ENCODE measurements at places on chromosomes 7 and 10. TPM values are rescaled to one million over a fixed set of nuclear protein-coding genes. Genes with fewer than 3 reads are reported as not detected.

DNA sequence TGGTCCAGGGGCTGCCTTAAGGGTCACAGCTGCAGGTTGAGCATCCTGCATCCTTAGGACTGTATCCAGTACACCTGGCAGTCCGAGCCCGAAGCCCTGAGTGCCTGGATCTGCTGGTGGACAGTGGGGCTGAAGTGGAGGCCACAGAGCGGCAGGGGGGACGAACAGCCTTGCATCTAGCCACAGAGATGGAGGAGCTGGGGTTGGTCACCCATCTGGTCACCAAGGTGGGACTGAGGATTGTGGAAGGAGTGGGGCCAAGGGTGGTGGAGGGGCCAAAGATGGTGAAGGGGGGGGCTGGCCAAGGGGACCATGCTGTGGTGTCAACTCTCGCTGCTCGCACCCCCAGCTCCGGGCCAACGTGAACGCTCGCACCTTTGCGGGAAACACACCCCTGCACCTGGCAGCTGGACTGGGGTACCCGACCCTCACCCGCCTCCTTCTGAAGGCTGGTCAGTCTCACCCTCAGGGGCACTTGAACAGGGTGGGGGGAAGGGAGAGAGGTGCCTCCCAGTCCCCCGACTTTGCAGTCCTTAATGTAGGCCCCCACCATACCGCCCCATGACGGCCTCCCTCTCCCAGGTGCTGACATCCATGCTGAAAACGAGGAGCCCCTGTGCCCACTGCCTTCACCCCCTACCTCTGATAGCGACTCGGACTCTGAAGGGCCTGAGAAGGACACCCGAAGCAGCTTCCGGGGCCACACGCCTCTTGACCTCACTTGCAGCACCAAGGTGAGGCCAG lies 5.3 kb downstream of the NFKB2 start:
- peaks cover 49% of the 10 kb centered on the region for H3K4me1 ChIP-seq
- H3K27ac ChIP-seq: no peak overlapping the region
- H3K36me3 ChIP-seq: peaks cover 11% of the 10 kb centered on the region
- H3K4me3 ChIP-seq: no peak overlapping the region
- H3K27me3 ChIP-seq: no peaks in the 10 kb centered on the region

DNA sequence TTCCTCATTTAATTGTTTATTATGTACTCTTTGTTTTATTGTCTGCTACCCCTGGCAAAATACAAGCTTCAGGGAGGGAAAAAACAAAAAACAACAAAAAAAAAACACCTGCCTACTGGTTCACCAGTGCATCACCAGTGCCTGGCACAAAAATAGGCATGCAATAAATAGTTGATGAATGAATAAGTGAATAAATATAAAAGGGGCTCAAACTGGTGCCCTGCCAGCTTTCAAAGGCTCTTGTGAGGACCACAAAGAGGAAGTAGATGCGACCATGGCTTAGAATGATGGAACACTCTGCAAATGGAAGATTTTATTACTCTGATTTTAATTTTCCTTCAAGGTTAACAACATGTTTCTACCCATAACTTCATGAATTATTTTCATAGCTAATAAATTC lies 213.0 kb upstream of the INHBA start:
- H3K4me1 ChIP-seq: no peaks in the 10 kb centered on the region
- no peak overlapping the region for H3K4me3 ChIP-seq
- no peaks in the 10 kb centered on the region for H3K27me3 ChIP-seq
- DNase-seq: no peak
- no peaks in the 10 kb centered on the region for H3K36me3 ChIP-seq
- H3K27ac ChIP-seq: peak overlapping the region; percentile 61

- no peaks in the 10 kb centered on the region for H3K27me3 ChIP-seq
- no peaks in the 10 kb centered on the region for H3K4me1 ChIP-seq
- no peak overlapping the region for H3K4me3 ChIP-seq
- H3K36me3 ChIP-seq: peaks cover 72% of the 10 kb centered on the region
Measured at GRCh38 chr7:2124604-2125345, 108.0 kb downstream of the MAD1L1 start.

GRCh38 chr7:68998136-68998535 lies 600.1 kb upstream of the AUTS2 start:
- H3K36me3 ChIP-seq: no peaks in the 10 kb centered on the region
- no peaks in the 10 kb centered on the region for H3K27me3 ChIP-seq
- no peaks in the 10 kb centered on the region for H3K4me1 ChIP-seq
- no peak overlapping the region for H3K4me3 ChIP-seq

DNA sequence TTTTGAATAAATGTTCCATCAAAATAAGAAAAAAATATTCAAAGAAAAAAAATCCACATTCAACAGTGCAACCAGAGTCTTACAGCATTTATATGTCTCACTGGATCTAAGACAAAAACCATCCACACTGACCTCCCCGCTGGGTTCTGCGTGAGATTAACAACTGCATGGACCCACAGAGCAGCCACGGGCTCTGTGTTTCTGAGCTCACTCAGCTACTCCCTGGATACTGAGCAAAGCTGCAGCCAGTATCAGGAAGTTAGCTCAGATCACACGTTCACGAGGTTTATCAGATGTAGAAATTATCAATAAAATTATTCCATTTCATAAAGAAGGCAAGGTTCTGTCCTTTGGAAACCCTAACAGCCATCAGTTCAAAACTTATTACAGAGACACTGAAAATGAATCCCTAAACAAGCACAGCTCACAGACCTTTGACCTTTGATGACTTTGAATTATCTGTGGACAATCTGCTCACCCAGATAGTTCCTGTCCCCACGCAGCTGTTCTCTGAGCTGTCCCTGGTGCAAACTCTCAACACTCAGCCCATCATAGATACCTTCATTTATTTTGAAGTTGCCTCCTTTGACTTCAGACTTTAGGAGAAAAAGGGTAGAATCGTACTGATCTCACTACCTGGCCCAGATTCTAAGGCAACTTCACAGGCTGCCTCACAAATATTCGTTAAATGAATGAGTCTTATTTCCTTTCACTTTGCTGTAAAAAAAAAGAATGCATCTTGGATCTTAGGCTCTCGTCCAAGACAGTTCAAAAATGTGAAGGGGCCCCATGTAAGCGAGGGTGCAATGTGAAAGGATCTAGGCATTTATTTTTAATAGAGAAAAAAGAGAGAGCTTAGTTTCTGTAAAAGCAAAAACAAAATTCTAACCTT lies 67.7 kb upstream of the SVIL start:
- H3K4me3 ChIP-seq: no peak overlapping the region
- no peaks in the 10 kb centered on the region for H3K4me1 ChIP-seq
- H3K36me3 ChIP-seq: no peaks in the 10 kb centered on the region
- no peaks in the 10 kb centered on the region for H3K27me3 ChIP-seq
- no peak overlapping the region for H3K27ac ChIP-seq

- no peaks in the 10 kb centered on the region for H3K4me1 ChIP-seq
- H3K4me3 ChIP-seq: no peak overlapping the region
- no peak for DNase-seq
Measured at GRCh38 chr10:85457191-85457590, 909.4 kb downstream of the GRID1 start.

DNA sequence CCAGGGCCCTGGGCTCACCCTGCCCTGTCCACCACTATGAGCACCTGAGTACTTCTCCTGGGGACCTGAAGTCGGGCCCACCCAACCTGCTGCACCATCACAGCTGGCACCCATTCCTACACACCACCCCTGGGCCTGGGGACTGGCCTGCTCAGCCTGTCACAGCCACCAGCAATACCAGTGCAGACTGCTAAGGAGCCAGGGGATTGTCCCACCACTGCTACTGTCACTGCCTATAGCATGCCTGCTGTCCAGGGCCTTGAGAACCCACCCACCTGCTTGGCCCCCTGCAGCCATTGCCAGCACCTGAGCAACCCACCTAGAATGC lies 624.8 kb upstream of the FOXK1 start:
- no peaks in the 10 kb centered on the region for H3K4me1 ChIP-seq
- no peak overlapping the region for H3K4me3 ChIP-seq
- DNase-seq: no peak
- H3K36me3 ChIP-seq: peaks cover 5% of the 10 kb centered on the region
- no peaks in the 10 kb centered on the region for H3K27me3 ChIP-seq

DNA sequence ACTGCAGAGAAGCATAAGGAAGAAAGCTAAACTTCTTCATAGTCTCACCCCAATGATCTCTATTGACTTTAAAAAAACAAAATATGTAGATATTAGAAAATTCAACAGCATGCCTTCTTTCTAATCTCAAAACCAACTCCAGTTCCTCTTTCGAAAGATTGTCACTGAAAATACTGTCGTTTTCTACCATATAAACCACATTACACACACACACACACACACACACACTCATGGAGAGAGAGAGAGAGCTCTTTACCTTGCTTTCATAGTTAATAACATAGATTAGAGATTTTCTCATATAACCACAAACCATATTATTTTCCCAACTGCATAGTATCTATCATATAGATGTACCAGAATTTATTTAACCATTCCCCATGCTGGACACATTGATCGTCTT lies 296.2 kb upstream of the MGMT start:
- no peaks in the 10 kb centered on the region for H3K27me3 ChIP-seq
- H3K36me3 ChIP-seq: no peaks in the 10 kb centered on the region
- no peaks in the 10 kb centered on the region for H3K4me1 ChIP-seq
- H3K4me3 ChIP-seq: no peak overlapping the region
- DNase-seq: no peak

DNA sequence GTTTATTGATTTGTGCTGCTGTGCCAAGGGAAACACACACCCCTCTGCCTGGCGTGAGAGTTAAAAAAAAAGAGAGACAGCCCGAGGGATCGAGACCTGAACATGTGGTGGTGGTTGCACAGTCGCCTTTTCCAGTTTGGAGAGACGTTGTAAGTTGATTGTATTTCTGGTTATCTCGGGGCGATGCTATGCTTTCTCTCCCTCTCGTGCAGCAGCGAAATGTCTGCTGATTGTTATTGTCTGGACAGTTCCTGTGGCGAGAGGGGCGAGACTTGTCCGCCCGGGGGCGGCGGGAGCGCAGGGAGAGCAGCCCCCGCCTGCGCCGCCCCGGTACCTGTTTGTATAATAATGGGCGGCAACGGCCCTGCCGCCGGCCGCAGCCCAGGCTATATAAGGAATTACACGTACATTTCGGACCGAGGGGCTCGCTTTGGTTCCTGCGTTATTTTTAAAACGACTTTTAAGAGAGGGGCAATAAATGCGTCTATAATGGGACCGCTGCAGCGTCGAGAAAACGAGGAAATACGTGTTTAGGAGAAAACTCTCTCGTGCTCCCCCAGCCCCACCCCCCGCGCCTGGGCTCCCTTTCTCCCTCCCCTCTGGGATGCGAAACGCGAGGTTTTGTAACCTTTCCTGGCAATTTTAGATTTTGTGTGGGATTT lies 1.7 kb downstream of the ZEB1 start:
- no peaks in the 10 kb centered on the region for H3K36me3 ChIP-seq
- peak overlapping the region; percentile 95 for H3K4me3 ChIP-seq
- H3K27ac ChIP-seq: peak overlapping the region; percentile 98
- DNase-seq: peak; percentile 32
- no peaks in the 10 kb centered on the region for H3K27me3 ChIP-seq
- H3K4me1 ChIP-seq: peaks cover 38% of the 10 kb centered on the region

- no peak overlapping the region for H3K27ac ChIP-seq
- no peaks in the 10 kb centered on the region for H3K27me3 ChIP-seq
- no peak for DNase-seq
- no peak overlapping the region for H3K4me3 ChIP-seq
Measured at GRCh38 chr7:17441557-17441956, 143.1 kb downstream of the AHR start.

DNA sequence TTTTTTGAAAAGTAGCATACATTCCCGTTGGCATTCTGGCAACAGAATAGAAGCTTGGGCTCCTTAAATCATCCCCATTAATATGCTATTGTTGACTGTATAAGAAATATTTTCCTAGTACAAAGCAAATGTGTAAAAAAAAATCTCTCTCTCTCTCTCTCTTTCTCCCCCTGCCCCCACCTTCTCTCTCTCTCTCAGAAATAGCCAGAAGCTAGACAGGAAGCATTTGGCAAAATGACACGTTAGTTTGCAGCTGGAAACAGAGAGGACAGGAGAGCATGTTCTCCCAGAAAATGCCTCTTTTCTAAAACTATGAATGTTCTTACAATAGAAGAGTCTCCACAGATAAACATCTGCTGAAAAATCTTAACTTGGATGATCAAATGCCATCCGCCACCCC lies 59.6 kb upstream of the AKR1E2 start:
- no peaks in the 10 kb centered on the region for H3K36me3 ChIP-seq
- DNase-seq: no peak
- no peaks in the 10 kb centered on the region for H3K27me3 ChIP-seq

DNA sequence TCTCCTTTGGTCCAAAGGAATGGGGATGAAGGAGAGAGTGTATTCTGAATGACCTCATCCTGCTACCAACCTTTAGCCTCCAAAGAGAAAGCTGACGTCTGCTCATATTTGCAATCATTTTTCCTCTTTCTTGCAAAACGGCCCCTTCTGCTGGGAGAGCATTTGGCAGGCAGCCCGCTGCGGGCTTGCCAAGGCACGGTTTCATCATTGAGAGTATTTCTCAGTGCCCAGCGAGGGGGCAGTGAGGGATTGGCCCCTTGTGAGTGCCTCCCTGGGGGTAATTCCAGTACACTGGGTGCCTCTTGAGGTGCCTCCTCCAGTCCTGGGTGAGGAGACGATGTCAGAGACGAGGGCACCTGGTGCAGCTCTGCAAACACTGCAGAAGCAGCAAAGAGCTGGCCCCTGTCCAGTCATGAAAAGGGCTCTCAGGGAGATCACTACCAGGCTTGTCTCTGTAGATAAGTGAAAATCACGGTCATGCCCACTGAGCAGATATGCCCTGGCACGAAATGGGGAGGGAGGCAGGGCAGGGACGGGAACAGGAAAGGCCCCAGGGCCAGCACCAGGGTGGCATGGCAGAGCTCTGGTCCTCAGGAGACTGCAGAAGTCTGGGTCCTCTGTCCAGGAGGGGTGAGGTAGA lies 48.7 kb upstream of the SHH start:
- H3K27ac ChIP-seq: peak overlapping the region; percentile 72
- DNase-seq: no peak
- H3K4me3 ChIP-seq: no peak overlapping the region
- H3K4me1 ChIP-seq: peaks cover 17% of the 10 kb centered on the region

DNA sequence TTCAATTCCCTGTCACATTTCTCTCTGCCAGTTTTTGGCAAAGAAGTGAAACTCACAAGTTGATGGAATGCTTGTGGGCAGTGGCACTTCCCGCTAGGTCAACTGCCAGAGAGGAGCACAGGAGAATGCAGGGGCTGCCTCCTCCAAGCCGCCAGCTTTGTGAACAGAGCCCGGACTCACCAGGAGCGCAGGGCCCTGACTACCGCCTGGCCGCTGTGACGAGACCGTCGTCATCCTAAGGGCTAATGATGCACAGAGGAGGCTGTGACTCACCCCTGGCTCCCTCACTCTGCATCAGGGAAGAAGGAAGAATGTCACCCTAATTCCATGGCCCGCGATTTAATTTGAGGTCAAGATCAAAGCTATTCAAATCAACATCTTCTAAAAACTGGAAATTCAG lies 123.9 kb downstream of the TAX1BP1 start:
- no peaks in the 10 kb centered on the region for H3K4me1 ChIP-seq
- no peaks in the 10 kb centered on the region for H3K27me3 ChIP-seq
- no peak overlapping the region for H3K4me3 ChIP-seq
- DNase-seq: no peak
- peaks cover 4% of the 10 kb centered on the region for H3K36me3 ChIP-seq

- H3K4me3 ChIP-seq: no peak overlapping the region
- peaks cover 56% of the 10 kb centered on the region for H3K36me3 ChIP-seq
- no peak for DNase-seq
- no peak overlapping the region for H3K27ac ChIP-seq
Measured at GRCh38 chr10:73017955-73018480, 63.4 kb upstream of the PLA2G12B start.

The SEMA3D gene
- 12.7 TPM for total RNA-seq

The HOXA1 gene
- 0.44 TPM for total RNA-seq

The NRP1 gene
- total RNA-seq: 45.7 TPM

The VSTM2A gene
- not detected for total RNA-seq

Data from tibial nerve (tissue), 4 donors.